ENCODE measurements at places on chromosomes 13 and 19.

DNA sequence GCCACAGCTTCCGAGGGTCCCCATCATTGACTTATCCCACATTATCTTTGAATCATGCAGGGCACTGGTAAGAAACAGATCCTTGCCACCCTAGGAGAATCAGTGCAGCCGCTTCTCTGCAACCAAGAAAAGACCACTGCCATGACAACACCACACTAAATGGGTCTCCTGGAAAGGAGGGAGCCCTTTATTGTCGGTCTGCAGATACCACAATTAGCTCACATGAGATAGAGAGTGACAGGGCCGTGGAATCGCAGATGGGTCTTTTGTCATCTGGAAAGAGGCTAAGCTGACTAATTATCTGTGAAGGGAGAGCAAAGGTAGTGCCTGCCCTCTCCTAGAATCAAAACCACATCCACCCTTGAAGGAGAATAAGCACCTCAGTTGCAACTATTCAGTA is 178.3 kb upstream of the MYO16 start:
- peaks cover 3% of the 10 kb centered on the region for H3K27me3 ChIP-seq
- no peak overlapping the region for H3K27ac ChIP-seq
- no peak for DNase-seq
- no peaks in the 10 kb centered on the region for H3K4me1 ChIP-seq
- no peaks in the 10 kb centered on the region for H3K36me3 ChIP-seq

DNA sequence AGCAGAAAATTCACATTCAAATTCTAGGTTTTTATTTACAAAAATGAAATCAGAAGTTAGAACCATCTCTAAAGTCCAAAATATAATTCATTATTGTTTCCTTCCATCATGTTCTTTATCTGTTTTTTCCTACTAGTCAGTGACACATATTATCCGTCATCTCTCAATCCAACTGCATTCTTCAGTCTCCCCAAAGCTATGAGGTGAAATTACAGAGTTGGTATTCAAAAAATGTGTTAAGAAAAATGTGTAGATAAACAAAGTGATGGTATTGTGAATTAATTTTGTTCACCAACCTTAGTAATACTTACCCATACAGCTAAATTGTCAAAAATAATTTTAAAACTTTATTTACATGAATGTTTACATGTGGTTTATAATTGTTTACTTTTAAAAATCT is 448.7 kb upstream of the MIR17HG start:
- H3K4me1 ChIP-seq: no peaks in the 10 kb centered on the region
- no peaks in the 10 kb centered on the region for H3K36me3 ChIP-seq
- no peak for DNase-seq
- H3K27ac ChIP-seq: no peak overlapping the region
- no peaks in the 10 kb centered on the region for H3K27me3 ChIP-seq

- DNase-seq: no peak
- H3K36me3 ChIP-seq: no peaks in the 10 kb centered on the region
- no peak overlapping the region for H3K4me3 ChIP-seq
- H3K27ac ChIP-seq: no peak overlapping the region
- peaks cover 4% of the 10 kb centered on the region for H3K27me3 ChIP-seq
Observed at GRCh38 chr19:288911-289310, 2.3 kb downstream of the PLPP2 start.

GRCh38 chr13:20503088-20504083 is 22.3 kb downstream of the CRYL1 start:
- no peaks in the 10 kb centered on the region for H3K4me1 ChIP-seq
- H3K27me3 ChIP-seq: no peaks in the 10 kb centered on the region
- DNase-seq: no peak
- H3K27ac ChIP-seq: no peak overlapping the region
- no peak overlapping the region for H3K4me3 ChIP-seq

GRCh38 chr13:21117104-21117809 is 55.9 kb upstream of the LATS2 start:
- no peaks in the 10 kb centered on the region for H3K27me3 ChIP-seq
- no peaks in the 10 kb centered on the region for H3K4me1 ChIP-seq
- no peak overlapping the region for H3K4me3 ChIP-seq
- DNase-seq: no peak
- no peaks in the 10 kb centered on the region for H3K36me3 ChIP-seq
- H3K27ac ChIP-seq: no peak overlapping the region

DNA sequence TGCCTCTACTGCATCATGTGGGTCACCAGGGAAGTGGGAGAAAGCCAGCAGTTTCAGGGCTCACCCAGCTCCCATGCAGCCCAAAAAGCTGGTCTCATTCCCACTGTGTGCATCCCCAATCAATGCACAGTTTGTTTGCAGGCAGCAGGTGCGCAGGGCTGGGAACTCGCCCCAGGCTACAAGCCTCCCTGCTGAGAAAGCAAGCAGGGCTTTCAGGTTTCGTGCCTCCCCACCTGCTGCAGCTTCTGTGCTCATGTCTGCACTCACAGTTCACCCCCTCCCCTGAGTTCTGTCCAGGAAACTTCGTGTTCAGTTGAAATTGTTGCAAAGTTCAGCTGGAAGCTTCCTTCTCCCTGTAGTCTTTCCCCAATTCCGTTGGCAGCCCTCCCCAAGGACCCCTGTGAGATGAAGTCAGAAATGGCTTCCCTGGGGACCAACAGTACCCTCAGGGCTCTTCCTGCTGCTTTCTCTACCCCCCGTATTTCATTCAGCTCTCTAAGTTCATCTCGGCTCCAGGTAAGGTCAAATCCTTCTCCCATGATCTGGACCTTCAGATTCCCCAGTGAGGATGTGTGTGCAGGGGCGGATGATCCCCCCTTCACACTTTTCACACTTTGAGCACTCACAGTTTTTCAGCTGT is 10.3 kb upstream of the KLK3 start:
- no peaks in the 10 kb centered on the region for H3K4me1 ChIP-seq
- H3K27me3 ChIP-seq: no peaks in the 10 kb centered on the region
- no peak overlapping the region for H3K27ac ChIP-seq
- DNase-seq: no peak

- no peaks in the 10 kb centered on the region for H3K36me3 ChIP-seq
- H3K27me3 ChIP-seq: no peaks in the 10 kb centered on the region
- H3K4me1 ChIP-seq: no peaks in the 10 kb centered on the region
- no peak overlapping the region for H3K4me3 ChIP-seq
- H3K27ac ChIP-seq: no peak overlapping the region
Observed at GRCh38 chr13:56861476-56861875, 279.2 kb upstream of the PRR20A start.

DNA sequence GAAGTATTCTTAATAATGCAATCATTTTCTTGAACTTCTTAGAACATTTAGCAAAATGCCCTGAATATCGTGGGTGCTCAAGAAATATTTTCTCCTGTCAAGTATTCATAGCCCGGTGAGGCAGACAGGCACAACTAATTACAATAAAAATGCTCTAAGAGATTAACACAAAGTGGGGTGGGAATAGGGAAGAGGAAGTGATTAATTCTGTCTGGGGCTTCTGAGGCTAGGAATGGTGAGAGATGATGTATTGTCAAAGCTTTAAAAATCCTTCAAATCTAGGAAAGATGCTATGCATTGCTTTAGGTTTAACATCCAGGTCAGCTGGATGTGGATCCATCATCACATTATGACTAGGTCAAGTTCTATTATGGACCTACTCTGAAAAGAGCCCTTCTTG is 66.9 kb upstream of the POSTN start:
- no peak overlapping the region for H3K27ac ChIP-seq
- H3K4me1 ChIP-seq: no peaks in the 10 kb centered on the region
- H3K4me3 ChIP-seq: no peak overlapping the region
- H3K27me3 ChIP-seq: no peaks in the 10 kb centered on the region
- no peak for DNase-seq

- no peaks in the 10 kb centered on the region for H3K4me1 ChIP-seq
- H3K4me3 ChIP-seq: no peak overlapping the region
- H3K36me3 ChIP-seq: no peaks in the 10 kb centered on the region
- no peak for DNase-seq
- H3K27ac ChIP-seq: no peak overlapping the region
Observed at GRCh38 chr19:55778331-55778730, 9.4 kb downstream of the RFPL4AL1 start.

GRCh38 chr19:18251587-18252369 is 22.5 kb downstream of the IQCN start:
- no peaks in the 10 kb centered on the region for H3K27me3 ChIP-seq
- H3K4me3 ChIP-seq: no peak overlapping the region
- H3K36me3 ChIP-seq: no peaks in the 10 kb centered on the region

DNA sequence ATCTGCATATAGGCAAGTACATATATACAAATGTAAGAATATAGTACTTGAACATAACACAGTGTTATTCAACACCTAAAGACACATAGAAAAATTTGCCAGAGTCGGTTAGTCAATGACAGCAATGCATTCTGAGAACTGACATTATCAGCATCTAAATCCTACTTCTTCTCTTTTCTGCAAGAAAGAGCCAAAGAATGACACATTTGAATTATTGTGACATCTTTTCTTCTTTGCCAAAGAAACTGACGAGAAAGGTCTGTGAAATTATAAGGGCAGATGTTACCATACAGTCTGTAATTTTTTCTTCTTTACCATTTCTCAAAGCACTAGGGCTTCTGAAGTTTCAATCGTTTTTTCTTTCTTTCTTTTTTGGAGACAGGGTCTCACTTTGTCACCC is 350.9 kb upstream of the NBEA start:
- H3K4me1 ChIP-seq: no peaks in the 10 kb centered on the region
- no peaks in the 10 kb centered on the region for H3K36me3 ChIP-seq
- no peak overlapping the region for H3K27ac ChIP-seq
- DNase-seq: no peak
- H3K4me3 ChIP-seq: no peak overlapping the region

DNA sequence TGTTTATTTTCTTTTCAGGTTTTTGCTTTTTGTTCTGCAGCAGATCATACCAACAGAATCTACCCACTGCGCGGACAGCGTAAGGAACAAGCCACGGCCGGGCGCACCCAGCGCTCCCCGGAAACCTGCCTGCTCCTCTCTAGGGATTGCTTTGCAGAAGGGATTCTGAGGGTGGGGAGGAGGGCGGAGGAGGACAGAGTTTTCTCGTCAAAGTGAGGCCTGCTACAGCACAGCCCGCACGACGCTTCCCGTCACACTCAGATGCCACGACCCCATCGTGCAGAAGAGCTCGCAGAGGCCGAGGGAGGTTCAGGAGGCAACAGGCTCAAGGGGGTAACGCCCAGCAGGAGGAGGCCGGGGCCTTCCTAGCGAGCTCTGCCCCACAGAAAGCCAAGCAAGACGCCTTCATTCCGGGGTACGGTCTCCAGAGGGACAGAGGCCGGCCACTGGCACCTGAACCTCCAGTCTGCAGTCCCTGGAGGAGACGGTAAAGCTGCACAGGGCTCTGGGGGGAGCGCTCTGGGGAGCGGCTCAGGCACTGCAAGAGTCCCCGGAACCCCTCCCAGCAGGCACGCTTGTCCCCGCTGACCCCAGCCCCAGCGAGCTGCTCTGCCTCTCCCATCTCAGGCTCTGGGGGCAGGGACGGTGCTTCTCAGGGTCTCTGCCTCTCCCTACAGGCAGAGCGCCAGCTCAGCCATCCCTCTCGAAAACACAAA is 6.9 kb downstream of the REXO1 start:
- H3K36me3 ChIP-seq: peaks cover 6% of the 10 kb centered on the region
- H3K4me1 ChIP-seq: peaks cover 62% of the 10 kb centered on the region
- no peaks in the 10 kb centered on the region for H3K27me3 ChIP-seq
- no peak overlapping the region for H3K27ac ChIP-seq
- no peak for DNase-seq

DNA sequence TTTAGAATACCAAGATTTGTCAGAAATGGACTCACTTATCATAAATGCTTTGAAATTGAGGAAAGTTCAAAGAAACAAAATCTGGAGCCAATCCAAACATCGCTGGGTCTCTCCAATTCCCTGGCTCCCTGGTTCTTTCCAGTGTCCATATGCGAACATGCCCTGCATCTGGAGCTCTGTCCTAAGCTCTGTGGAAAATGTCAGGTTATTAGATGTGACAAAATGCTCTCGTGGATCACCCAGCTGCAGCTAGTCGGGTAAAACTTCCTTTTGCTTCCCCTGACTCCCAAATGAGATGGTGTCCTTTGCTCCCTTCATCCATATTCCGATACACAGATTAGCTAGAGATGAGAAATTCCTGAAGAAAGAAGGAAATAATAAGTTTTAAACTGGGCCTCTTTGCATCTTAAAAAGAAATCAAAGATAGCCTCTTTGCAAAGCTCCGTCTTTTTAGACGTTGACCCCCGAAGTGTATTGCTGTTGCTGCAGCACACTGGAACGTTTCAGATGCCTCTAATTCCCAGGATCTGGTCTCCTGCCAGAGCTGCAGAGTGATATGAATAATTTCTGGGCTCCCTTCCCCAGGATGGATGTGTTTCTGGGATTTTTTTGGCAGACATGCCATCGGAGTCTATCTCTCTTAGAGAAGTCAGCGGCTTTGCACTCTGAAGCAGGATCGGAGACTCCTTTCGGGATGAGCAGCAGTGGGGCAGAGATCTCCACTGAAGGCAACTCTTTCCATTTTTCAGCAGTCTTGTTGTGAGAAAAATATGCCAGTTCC is 102.9 kb downstream of the TEX26 start:
- no peaks in the 10 kb centered on the region for H3K27me3 ChIP-seq
- H3K27ac ChIP-seq: no peak overlapping the region
- H3K4me1 ChIP-seq: peaks cover 12% of the 10 kb centered on the region
- H3K36me3 ChIP-seq: no peaks in the 10 kb centered on the region
- DNase-seq: no peak
- H3K4me3 ChIP-seq: no peak overlapping the region

DNA sequence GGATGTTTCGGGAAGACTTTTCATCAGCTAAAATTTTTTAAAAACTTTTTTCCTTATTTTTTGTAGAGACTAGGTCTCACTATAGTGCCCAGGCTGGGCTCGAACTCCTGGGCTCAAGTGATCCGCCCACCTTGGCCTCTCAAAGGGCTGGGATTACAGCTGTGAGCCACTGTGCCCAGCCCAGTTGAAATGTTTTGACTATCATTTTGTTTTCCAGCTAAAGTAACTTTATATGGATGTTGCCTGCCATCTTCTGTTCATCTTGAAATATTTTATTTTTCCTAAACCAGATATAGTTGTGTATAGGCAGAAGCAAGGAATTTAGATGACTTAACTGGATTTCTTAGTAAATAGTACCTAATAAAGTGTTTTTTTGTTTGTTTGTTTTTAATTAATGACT is 7.0 kb downstream of the CAB39L start:
- H3K27me3 ChIP-seq: no peaks in the 10 kb centered on the region
- no peak for DNase-seq
- H3K4me3 ChIP-seq: no peak overlapping the region
- no peak overlapping the region for H3K27ac ChIP-seq
- no peaks in the 10 kb centered on the region for H3K4me1 ChIP-seq

- no peak overlapping the region for H3K27ac ChIP-seq
- no peak for DNase-seq
- no peaks in the 10 kb centered on the region for H3K4me1 ChIP-seq
Observed at GRCh38 chr13:108020027-108020426, 195.3 kb downstream of the LIG4 start.

GRCh38 chr13:20160306-20161274 is at the start of gene GJA3:
TSS of gene GJA3 (minus strand) at chr13:20161052. CDS start at chr13:20143288, 17,764 bp downstream.
- H3K4me3 ChIP-seq: peak within 1 kb of the TSS; percentile 18
- peaks cover 35% of the 10 kb centered on the region for H3K27me3 ChIP-seq
- H3K36me3 ChIP-seq: no peaks in the 10 kb centered on the region
- H3K27ac ChIP-seq: no peak within 1 kb of the TSS
- peak; percentile 53 for DNase-seq

GRCh38 chr19:29812080-29812880 is 489 bp downstream of the CCNE1 start:
- DNase-seq: no peak
- peaks cover 9% of the 10 kb centered on the region for H3K4me1 ChIP-seq
- peak overlapping the region; percentile 44 for H3K4me3 ChIP-seq

- H3K4me1 ChIP-seq: no peaks in the 10 kb centered on the region
- no peak for DNase-seq
- no peak overlapping the region for H3K4me3 ChIP-seq
- H3K36me3 ChIP-seq: no peaks in the 10 kb centered on the region
- no peaks in the 10 kb centered on the region for H3K27me3 ChIP-seq
Observed at GRCh38 chr13:113411216-113412023, 41.9 kb downstream of the ADPRHL1 start.

All from CD4-positive, CD25-positive, alpha-beta regulatory T cell (primary cell).